Stimulated activated CD4-positive, alpha-beta T cell treated with anti-CD3 and anti-CD28 coated beads, Interleukin-12 subunit alpha, Interleukin-12 subunit beta, amount 100 ng/mL, for 4 hours (primary cell): ENCODE measurements at places on chromosomes 2 and 18.

GRCh38 chr2:63066838-63067237 lies 16.2 kb downstream of the OTX1 start:
- DNase-seq = no peak

- no peak for DNase-seq
These were observed 155.6 kb downstream of the TTC27 start for GRCh38 chr2:32783469-32783868.

DNA sequence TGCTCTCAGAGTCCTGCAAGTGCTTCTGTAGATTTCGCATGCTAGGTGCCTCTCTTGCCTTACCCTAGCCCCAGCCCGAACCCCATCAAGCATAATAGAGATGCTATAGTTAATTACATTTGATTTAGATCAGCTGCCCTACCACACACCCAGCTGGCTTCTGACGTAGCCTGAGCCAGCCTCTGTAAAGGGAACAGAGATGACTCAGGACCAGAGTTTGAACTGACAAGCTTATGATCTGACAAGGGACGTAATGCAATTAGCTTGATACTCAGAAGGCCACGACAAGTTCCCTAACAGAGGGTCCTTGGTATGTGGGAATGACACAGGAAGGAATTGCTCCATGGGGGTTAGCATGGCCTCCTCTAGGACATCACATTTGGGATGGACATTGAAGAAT lies 126.6 kb downstream of the LRATD1 start:
- no peak for DNase-seq

GRCh38 chr18:649341-649740 lies 8.1 kb upstream of the TYMS start:
- DNase-seq = no peak

- DNase-seq = no peak
These were observed 15.0 kb upstream of the ELOA2 start for GRCh38 chr18:47050468-47050867.

DNA sequence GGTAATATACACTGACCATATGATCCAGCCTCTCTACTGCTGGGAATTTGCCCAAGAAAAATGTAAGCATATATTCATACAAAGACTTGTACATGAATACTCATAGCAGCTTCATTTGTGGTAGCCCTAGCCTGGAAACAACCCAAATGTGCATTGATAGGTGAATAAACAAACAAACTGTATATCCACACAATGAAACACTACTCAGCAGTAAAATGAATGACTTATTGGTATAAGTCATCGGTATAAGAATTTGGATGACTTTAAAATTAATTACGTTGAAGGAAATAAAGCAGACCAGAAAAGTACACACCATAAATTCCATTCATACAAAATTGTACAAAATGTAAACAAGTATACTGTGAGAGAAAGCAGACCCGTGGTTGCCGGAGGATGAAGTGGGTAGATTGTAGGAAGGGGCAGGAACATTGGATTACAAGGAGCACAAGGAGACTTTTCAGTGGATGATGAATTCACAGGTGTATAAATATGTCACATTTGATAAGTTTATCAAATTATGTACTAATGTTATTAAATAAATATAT lies 376.7 kb downstream of the TDRD15 start:
- no peak for DNase-seq
